ENCODE measurements at places on chromosomes 2 and 18.

DNA sequence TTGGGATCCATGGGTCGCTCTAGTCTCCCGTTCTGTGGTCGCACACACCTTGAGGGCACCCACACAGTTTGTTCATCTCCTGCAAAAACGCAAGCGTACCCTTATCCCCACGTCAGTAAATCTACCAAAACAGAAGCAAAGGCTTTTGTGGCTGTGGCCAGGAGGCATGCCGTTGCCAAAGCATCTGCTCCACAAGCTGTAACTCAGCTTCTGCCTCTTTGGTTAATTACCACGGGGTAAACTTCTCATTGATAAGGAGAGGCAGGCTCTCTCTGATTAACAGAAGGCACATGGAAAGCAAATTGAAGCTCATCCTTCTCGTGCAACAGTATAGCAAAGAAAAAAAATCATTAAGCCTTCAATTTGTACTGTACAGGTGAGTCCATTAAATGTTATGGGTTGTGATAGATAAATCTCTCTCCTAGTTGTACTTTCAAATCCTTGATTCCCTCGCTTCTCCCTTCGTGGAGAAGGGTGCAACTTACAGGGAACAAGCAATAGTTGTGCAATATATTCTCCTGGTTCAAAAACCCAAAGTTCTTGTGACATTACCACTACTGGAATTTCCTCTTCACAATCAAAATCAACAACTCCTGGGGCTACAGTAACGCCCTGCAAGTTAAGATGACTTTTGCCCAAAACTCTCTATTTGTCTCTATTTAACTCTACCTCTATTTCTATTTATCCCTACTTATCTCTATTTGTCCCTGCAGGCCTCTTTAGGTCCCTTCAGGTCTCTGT, 10.3 kb downstream of the PECR start:
- DNase-seq = no peak

DNA sequence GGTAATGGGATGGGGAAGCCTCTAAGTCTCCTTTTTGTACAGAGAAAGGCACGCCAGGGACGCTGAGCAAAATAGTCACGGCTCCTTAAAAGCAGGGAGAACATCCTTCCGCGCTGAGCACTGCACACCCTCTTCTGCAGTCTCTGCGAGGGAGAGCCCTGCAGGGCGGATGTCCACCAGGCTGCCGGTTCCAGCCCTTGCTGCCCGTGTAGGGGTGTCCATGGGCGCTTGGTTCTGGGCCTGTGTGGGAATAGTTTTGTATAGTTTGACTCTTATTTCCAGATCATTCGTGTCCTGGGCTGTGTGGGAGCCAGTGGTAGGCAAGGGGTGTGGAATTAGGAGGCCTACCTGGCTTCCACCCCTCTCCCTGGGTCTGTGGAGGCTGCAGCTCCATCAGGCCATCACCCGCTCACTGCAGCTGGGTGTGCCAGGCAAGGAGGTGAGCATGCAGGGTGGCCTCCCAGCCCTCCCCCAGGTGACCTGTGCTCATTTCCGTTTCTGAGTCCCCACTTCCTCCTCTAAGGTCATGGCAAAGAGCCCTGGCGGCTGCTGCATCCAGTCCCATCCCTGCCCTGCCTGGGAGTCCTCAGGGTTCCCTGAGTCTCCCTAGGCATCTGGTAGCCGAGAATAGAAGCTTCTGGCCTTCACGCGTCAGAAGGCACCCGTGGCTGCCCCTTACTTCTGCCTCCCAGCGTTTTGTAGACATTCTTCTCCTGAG, 202.6 kb downstream of the LDLRAD4 start:
- DNase-seq = no peak

DNA sequence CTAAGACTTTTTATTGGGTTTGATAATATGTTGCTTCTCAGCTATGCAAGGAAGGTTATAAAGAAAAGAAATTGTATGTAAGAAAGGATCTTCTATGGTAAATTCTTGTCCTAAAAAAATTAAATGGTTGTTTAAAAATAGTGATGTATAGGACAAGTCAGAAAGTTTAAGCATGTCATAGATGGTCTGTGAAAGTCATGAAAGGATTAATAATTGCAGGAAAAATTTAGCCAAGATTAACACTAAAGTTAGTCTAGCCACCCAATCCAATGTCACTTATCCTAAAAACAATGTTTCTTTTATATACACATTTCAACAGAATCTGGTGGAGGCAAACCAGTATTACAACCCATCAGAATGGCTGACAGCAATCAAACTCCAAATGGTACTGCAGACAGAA, 1046.7 kb upstream of the SLC39A10 start:
- no peak for DNase-seq

GRCh38 chr2:85215448-85216401, 82.5 kb downstream of the TCF7L1 start:
- DNase-seq = no peak

- no peak for DNase-seq
Observed at GRCh38 chr2:20048488-20049448, 2.7 kb downstream of the LAPTM4A start.

GRCh38 chr2:85151026-85151425, 17.8 kb downstream of the TCF7L1 start:
- no peak for DNase-seq

DNA sequence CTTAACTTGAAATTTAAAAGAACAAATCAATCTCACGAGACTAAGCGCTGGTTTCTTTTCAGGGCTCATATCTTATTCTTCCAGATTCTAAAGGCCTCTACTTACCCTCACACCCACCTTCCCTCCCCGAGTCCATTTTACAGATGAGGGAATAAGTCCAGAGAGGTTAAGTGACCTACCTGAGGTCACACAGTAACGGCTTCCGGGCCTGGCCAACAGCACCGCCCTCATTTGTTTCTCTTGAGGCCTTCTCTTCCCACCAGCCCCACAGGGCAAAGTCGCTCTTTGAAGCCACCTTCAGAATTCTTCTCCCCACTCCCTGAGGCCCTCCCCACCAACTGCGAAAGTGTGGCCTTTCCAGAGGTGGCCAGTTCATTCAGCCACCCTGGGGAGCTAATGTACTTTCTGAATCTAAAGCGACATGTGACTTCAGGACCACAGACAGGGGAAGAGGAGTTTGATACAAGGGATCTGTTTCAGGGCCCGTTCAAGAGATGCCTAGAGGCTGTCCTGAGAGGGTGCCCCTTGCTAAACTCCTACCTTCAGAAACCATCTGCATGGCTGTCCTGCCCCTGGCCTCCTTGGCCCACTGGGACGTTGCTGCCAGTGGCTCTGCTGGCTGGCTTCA, 275.3 kb downstream of the HAUS1 start:
- DNase-seq = no peak

DNA sequence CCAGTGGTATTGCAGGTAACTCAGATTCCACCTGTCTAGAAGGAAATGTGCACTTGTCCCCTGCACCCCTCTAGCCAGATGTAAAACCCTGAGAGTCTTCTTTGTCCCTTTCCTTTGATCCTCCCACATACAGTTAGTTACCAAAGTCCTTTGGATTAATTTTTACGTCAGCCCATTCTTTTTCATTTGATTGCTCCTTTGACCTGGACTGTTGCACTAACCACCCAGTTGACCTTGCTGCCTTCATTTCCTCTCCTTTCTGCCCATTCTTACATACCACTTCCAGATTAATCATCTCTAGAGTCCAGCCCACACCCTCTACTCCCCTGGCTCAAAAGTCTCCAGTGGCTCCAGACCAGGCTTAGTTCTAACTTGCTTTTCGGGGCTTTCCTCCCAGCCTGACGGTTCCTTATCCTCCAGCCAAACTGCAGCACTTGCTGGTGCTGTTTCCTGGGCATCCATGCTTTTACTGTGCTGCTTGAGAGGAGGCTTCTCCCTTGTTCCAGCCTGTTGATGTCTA, 99.3 kb downstream of the SPTBN1 start:
- no peak for DNase-seq

DNA sequence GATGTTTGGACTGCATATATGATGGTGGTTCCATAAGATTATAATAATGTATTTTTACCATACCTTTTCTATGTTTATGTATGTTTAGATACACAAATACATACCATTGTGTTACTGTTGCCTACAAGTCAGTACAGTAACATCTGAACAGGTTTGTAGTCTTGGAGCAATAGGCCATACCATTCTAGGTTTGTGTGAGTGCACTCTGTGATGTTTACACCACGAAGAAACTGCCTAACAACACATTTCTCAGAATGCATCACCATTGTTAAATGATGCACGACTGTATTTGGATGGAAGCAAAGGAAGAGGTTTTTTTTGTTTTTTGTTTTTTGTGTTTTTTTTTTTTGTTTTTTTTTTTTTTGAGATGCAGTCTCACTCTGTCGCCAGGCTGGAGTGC, 9.5 kb downstream of the DUSP19 start:
- DNase-seq = no peak

- no peak for DNase-seq
Observed at GRCh38 chr2:150997702-150998440, 263.8 kb downstream of the RBM43 start.

- DNase-seq = no peak
Observed at GRCh38 chr2:46540496-46541331, 61.3 kb downstream of the TMEM247 start.

Measured in GM20000 (cell line).